Ecto neural progenitor cell (in vitro differentiated cells): ENCODE measurements at places on chromosomes 1 and 21.

DNA sequence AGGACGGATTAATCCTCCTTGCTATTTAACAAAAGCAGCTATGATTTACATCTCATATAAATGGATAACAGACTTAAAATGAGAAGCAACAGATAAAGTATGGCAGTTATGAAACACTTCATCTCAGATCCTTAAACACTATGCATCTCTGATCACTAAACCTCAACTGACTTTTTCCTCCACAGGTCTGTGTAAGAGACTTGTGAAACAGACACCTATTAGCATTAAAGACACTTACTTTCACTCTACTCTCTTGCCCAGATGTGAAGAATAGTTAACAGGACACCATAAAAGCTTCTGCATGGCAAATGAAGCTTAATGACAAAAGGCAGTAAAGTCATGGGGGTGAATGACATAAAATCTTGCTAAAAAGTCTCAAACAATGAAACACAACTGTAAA lies 6.2 kb downstream of the LIN9 start:
- DNase-seq = no peak

GRCh38 chr21:36184545-36184944 lies 27.9 kb downstream of the DOP1B start:
- DNase-seq = no peak

- DNase-seq = no peak
Measured at GRCh38 chr1:3524556-3525203, 70.2 kb downstream of the ARHGEF16 start.

DNA sequence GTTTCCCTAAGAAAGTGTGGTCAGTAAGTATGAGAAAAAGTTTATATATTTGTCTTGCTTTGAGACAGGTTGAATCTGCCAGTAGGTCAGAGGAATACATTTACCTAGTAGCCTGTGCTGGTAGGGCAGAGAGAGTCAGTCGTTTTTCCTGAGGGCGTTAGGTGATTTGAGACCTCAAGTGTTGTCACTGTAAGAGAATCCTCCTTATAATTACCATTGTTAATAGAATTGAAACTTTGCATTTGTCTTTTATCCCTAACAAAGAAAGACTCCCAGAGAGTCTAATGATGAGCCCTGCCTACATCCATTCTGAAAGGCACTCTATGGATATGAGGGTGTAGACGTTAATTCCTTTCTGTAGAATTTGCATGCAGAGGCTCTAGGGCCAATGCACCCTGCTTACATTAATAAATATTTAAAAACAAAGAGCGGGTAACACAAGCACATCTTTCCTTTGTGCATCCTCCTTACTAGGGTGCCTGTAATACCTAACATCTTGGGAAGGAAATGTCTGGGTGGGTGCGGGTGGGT lies 16.4 kb downstream of the PBX1 start:
- no peak for DNase-seq

- no peak for DNase-seq
Measured at GRCh38 chr1:170562646-170563338, 30.8 kb downstream of the GORAB start.

DNA sequence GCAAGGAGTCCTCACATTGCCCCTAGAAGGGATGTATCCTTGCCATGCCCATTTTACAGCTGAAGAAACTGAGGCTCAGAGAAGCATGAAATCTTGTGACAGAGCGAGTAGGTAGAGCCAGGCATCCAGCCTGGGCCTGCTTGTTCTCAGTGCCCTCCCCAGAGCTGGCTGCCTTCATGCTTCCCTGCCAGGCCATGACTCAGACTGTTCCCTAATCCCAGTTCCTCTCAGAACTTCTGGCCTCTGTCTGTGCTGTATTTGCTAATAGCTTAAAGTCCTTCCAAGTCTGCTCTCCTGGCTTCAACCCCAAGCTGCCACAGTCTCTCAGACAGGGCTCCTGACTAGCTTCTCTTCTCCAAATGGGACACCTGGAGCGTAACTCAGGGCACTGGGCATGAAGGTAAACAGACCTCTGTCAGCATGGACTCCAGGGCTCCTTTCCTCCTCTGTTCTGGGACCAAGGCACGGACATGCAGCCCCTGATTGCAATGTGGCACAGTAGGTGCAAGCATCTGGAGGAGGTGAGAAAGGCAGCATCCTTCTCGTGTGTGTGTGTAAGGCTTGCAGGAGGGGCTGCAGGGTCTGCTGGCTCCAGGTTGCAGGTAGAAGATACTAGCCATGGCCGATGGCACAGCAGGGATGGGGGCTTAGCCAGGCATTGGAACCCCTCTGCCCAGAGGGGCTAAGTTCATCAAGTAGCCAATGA lies 122.7 kb downstream of the HMGB4 start:
- no peak for DNase-seq

GRCh38 chr21:25887646-25888306 lies 153.0 kb downstream of the GABPA start:
- DNase-seq = no peak

DNA sequence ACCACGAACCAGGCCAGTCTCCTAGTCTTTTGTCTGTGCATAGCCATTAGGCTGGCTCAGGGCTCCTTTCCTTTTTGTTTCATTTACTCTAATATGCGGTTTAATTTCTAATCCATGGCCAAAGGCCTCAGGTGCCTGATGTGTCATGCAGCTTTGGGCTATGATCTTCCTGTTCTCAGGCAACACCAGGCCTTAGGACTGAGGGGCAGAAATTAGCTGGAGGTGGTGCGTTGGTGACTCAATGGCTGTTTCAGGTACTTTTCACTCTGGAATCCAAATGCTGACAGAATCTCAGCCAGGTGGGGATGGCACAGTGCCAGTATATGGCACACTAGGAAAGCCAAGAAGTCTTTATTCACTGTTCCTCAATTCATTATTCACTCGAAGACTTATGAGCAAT lies 105.3 kb downstream of the CACNA1E start:
- DNase-seq = no peak

- DNase-seq = no peak
Measured at GRCh38 chr1:11930571-11931445, 3.7 kb upstream of the PLOD1 start.

- peak; percentile 63 for DNase-seq
Measured at GRCh38 chr1:13593511-13594131, 10.0 kb downstream of the PDPN start.

DNA sequence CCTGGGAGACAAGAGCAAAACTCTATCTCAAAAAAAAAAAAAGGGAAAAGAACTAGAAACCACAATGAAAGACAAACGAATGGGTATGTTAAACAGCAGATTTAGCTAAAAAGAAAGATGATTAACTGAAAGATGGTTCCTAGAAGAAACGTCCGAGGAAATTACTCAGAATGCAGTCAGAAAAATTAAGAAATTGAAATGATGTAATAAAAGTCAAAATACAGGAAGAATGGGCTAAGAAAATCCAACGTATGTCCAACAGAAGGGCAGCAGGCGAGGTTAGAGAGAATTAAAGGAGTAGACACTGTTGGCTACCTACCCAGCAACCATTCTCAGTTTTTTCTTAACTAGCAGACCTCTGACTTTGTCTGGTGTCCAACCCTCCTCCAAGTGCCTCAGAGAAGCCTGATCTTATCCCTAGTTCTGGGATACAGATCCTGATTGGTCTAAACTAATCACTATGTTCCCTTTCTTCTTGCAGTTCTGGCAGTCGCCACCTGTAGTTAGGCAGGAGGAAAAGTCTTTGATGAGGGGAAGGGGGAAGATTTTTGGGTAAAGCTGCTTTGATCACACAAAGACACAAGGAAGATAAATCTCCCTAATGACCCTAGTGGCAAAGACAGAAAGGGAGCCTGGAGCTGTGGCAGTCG lies 25.7 kb downstream of the GPR161 start:
- no peak for DNase-seq

- no peak for DNase-seq
Measured at GRCh38 chr1:51752073-51752948, 126.2 kb downstream of the NRDC start.

DNA sequence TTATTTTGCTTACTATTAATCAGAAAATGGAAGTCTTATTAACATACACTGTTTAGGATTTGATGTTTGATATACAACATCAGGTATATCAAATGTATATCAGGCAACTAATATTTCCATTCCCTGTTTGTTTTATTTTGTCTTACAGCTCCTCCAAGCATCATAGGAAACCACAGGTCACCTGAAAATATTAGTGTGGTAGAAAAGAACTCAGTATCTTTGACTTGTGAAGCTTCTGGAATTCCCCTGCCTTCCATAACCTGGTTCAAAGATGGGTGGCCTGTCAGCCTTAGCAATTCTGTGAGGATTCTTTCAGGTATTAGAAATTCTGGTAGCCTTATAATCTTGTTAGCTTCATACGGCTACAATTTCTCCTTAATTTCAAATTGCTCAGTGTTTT lies 318.0 kb downstream of the TPR start:
- no peak for DNase-seq

DNA sequence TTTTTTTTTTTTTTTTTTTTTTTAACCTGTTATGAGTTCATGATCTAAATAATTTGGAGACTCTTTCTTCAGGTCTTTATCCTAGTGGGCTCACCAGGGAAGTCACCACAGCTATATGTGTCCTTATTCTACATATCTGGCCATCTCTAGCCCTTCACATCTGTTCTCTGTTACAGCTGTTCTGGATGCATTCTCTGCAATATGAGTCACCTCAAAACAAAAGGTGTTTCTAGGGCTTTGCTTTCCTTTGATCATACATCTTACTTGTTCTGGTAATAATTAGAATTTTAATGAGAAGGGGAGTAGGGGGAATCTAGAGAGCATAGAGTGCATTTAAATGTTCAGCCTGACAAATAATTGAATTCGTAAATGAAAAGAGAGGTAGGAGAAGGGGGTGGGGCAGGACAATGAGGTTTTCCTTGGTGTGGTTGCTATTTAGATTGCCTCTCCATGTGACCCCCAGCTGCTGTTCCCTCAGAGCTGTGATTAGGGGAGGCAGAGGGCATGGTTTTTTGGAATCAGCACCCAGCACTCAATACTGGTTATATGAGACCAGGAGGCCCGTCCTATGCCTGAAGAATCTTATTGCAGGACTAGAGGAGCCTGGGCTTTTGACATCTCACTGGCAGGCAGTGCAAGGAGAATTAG lies 8.0 kb downstream of the SYT6 start:
- no peak for DNase-seq

DNA sequence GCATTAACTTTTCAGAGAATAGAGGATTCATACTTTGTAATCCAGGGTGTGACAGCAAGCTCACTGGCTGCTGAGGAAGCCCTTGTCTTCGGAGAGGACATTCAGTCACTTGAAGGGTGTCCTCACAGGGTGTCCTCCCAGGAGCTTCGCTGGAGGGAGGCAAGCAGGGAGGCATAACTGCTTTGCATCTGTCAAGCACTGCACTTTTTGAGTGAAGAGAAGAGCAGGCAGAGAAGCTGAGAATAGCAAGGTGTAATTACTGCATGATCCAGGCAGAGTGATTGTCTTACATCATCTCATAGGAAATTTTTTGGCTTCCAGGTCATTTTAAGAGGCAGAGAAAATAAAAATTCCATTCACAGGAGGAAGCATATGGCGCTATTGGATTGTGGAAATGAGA lies 232.5 kb upstream of the ZP4 start:
- DNase-seq = no peak

- no peak for DNase-seq
Measured at GRCh38 chr1:220441211-220441610, 86.7 kb upstream of the MARK1 start.

- DNase-seq = no peak
Measured at GRCh38 chr1:36161641-36162531, 5.9 kb downstream of the MAP7D1 start.

- no peak for DNase-seq
Measured at GRCh38 chr1:203281851-203282661, 23.3 kb upstream of the BTG2 start.

- DNase-seq = no peak
Measured at GRCh38 chr1:116697548-116698243, 30.2 kb upstream of the IGSF3 start.

DNA sequence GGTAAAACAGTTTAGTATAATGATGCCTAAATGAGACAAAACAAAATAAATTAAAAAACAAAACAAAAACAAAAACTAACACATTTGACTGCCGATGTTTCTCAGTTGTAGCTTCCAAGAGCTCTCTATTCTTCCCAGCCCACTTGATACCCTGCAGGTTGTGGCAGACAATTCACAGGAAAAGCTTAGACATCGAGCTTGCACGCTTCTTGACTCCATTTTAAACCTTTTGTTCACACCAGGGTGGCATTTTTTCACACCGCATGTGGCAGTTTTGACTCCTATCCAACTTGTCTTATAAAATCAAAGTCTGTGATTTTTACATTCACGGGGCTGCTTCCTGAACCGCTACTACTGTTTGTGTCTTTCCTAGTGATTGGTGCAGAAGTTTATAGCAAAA lies 575.9 kb downstream of the USP25 start:
- peak; percentile 53 for DNase-seq

GRCh38 chr21:18549214-18549905 lies 145.8 kb upstream of the TMPRSS15 start:
- no peak for DNase-seq

- DNase-seq = no peak
Measured at GRCh38 chr21:42799948-42800347, 79.4 kb downstream of the WDR4 start.

DNA sequence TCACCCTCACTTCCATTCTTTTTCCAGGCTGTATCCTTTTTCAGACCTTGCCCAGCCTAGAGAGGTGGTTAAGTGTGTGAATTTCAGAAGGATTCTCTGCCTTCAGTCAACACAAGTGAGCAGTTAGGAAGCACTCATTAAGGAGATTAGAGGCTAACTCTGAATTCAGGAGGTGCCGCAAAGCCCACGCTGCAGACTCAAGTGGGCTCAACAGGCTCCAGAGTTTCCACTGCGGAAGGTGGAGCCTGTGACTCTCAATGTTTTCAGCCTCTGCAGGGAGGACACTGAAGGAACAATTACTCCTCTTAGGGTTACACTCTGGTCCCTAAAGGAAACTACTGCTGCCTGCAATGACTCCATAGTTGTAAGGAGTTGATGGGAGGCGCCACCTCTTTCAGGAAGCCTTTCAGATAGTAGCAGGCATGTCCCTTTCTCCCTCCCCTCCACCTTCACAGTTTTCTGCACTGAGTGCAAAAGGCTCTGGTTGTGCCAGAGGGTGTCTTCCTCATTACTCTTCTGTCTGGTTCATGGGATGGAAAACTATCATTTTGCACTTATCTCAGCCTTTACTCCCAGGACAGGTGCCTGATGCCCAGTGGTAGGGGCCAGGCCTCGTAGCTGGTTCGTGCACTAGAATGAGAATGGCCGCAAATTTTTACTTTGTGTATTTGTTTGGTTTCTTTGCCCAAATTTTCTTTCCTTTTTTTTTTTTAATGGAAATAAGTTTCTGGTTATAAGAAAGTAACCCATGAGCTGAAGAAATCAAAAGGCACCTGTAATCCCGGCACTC lies 55.2 kb upstream of the SELENON start:
- no peak for DNase-seq

DNA sequence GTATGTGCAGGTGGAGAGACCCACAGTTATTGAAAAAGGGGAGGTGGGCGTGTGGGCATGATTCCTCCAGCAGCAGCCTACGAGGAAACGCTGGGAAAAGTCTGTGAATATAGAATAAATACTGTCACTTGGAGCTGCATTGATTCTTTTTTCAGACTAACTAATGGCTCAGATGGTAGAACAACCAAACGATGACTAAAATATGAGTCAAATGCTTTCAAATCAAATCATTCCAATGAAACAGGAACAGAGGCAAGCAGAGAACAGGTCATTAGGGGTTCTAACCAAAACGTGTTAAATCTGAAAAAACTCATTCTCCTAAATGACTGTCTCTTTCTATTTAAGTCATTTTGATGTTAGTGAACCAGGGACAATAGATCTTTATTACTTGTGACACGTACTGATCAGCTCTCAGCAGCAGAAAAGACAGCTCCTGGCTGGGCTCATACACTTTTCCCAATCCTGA lies 35.1 kb upstream of the SEC16B start:
- no peak for DNase-seq

- no peak for DNase-seq
Measured at GRCh38 chr1:200493344-200493743, 83.5 kb upstream of the ZNF281 start.
